ENCODE measurements at places on chromosomes 4 and X. TPM values are rescaled to one million over a fixed set of nuclear protein-coding genes. Genes with fewer than 3 reads are reported as not detected.

DNA sequence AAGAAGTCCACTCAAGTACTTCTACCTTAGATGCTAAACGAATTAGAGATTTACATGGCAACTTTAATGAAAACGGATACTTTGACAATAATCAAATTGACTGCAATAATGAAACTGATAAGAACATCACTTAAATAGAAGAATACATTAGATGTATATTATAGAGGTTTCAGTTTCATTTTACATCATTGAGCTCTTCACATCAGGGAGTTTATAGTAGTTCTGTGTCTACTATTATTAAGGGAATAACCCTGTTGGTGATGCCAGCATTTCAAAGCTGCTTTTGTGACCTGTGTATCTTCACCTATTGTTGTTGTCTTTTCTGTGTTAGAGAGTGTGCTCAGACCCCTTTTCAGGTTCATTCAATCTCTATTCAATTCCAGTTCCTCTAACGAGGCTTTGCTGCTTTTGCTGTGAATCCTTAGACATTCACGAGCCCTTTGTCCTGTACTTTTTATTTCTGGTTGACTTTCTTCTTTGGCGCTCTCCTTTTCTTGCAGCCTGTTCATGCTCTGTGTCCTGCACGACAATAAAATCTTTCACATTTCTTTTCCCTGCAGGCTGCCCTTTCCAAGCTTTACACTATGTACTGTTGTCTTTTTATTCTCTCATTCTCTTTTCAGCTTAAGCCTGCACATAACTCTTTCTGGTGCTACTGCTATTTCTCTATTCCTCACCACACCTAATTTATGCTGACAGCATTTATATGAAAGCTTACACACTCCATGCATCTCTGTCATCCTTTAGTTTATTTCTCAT lies 232.1 kb downstream of the CPE start:
- no peaks in the 10 kb centered on the region for H3K4me1 ChIP-seq
- H3K27me3 ChIP-seq = no peaks in the 10 kb centered on the region
- DNase-seq = no peak

Gene DUSP9
- not detected for total RNA-seq

Gene TKTL2
- not detected for total RNA-seq

GRCh38 chr4:132026166-132026565 lies 1122.9 kb upstream of the PCDH10 start:
- no peaks in the 10 kb centered on the region for H3K4me1 ChIP-seq
- no peak overlapping the region for H3K27ac ChIP-seq
- H3K36me3 ChIP-seq = no peaks in the 10 kb centered on the region
- DNase-seq = no peak
- H3K4me3 ChIP-seq = no peak overlapping the region

Gene RBM47
- 369 TPM for total RNA-seq

- H3K36me3 ChIP-seq = no peaks in the 10 kb centered on the region
- no peak for DNase-seq
- no peak overlapping the region for H3K27ac ChIP-seq
- H3K4me3 ChIP-seq = no peak overlapping the region
- H3K27me3 ChIP-seq = no peaks in the 10 kb centered on the region
These were observed 11.5 kb downstream of the COL25A1 start for GRCh38 chr4:109290918-109291317.
